NCI-H1436 treated with DMSO at 0.1 percent for 48 hours (cell line): ENCODE measurements at places on chromosomes 3 and 15.

GRCh38 chr15:85785887-85786780 is 8.6 kb downstream of the KLHL25 start:
- DNase-seq, result peak; percentile 25

DNA sequence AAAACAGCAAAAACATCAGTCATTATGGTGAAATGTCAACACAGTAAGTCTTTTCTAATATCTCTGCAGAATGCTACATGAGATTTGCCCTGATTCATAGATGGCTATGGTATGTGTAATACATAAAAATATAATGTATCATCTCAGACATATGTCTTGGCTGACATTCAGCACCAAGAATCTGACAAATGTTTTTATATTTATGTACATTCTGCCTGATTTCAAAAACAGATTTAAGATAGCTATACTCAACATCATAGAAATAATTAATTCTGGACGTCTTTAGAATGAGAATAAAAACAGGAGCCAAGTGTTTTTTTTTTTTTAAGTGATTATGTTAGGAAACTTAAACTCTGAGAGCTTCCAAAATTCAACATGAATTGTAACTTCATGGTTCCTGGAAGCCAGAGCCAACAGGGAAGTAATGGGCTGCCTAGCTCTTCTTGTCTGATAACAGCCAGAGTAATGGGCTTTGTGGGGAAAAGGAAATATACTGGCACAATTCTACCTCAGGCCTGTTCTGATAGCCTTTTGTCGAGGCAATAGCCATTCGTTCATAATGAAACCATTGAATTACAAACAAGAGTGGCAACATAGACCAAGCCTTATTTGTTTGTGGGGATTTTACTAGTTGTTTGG is 184.4 kb downstream of the VGLL4 start:
- no peak for DNase-seq

- DNase-seq, result no peak
Measured at GRCh38 chr3:46895204-46895660, 17.7 kb downstream of the PTH1R start.

DNA sequence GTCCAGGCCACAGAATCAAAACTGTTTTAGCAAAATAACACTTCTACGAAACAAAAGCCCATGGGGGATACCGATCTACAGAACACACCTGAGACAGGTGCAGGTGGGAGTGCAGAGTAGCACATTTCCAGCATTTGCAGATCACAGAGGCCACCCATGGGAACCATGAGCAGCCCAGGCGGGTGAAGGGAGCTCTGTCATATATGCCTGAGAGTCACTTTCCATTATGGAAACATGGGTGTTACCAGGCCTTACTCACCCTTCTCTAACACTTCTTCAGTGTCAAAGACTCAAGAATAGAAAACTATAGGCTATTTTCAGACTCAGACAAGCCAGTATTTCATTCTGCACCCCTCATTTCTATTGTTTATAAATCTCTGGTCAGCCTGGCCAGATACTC is 3.5 kb downstream of the PLA1A start:
- no peak for DNase-seq

DNA sequence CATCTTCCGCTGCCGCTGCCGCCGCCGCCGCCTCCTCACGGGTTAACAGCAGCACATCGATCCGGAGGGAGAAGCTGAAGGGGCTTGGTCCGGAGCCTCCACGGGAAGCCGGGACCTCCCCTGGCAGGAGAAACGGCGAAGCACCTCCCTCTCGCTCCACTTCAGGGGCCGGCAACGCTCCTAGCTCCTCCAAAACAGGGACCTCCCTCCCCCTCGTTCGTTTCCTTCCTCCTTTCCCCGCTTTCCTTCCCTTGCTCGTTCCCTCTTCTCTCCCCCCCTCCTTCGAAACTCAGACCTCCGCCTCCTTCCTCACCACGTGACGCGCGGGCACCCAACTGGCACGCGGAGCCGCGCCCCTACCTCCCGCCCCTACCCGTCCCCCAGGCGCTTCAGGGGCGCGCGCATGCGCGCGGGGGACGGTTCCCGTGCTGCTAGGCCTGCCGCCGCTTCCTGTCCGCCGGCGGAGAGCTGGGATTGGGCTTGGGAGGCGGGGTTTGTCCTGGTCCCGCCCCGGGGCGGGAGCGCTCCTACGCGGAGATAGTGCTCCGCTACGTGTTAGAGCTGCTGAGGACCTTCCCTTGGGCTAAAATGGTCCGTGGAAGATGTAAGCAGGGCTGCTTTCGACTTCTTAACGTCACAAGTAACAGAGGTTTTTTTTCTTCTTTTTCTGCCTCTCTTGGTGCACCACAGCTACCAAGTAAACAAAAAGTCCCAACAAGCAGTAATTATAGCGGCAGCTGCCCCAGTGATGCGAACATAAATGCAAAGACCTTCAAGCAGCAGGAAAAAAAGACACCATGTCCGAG is at the start of gene ADAM10:
TSS of gene ADAM10 (minus strand) at position 176 of the 806 bp plus-strand sequence. CDS start at position 3, 173 bp downstream.
- peak; percentile 93 for DNase-seq
